ENCODE measurements at places on chromosomes 1 and 21. TPM values are rescaled to one million over a fixed set of nuclear protein-coding genes. Genes with fewer than 3 reads are reported as not detected.

GRCh38 chr1:166840309-166841274, 1.3 kb downstream of the POGK start:
- DNase-seq, result no peak

DNA sequence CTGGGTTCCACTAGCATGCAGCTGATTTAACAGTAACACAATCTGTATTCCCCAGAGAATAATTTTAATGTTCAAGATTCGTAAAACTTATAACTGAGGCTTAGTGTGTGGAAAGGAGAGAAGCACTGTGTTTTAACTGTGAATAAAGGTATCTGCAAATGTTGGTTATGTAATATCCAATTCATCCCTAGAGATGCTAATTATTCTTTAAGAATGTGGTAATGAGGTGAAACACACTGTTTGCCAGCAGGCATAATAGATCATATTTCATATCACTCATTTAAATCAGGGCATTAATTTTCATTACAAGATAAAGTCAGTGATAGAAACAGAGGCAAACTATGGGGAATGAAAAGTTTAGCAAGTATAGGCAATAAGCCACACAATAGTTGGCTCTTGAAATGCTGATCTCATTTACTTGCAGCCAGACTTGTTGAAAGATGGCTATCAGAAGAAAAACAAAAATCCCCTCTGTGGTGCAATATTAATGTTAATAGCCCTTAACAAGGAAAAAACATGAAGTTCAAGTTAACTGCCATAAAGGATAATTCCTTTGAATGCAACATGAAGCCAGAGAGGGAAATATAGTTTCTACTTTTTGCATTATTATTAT, 33.4 kb downstream of the HMCN1 start:
- DNase-seq, result no peak

DNA sequence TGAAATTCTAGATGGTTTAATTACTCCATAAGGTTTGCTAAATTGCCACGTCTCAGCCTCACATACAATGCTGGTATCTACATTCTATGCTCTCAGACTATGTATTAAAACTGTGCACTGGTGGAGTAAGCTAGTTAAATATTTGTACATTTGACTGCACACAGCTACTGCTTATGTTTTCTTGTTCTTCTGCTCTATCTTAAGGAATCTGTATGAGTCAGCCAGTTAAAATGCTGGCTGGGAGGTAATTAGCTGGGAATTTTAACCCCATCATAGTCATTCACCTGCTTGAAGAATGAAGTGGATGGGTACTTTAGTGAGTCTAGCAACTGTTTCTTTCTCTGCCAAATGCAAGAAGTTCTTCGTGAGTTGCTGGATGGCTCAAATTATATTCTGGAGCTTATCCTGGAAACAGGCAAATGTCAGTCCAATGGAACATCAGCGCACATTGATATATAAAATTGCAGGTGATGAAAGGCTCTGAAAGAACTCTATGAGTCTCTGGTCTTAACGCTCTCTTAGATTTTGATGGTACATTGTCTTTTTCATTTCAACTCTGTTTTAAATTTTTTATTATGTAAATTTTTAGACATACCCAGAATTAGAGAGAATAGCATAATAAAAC, 83.4 kb downstream of the BACH1 start:
- DNase-seq, result no peak

GRCh38 chr1:178867670-178868069, 3.2 kb downstream of the ANGPTL1 start:
- no peak for DNase-seq

GRCh38 chr1:19495000-19495656, 9.8 kb upstream of the CAPZB start:
- no peak for DNase-seq

- DNase-seq, result no peak
These were observed 303.8 kb upstream of the LRRC7 start for GRCh38 chr1:69263921-69264391.

Gene MAP10
- 1.9 TPM for total RNA-seq

- DNase-seq, result no peak
These were observed 19.7 kb downstream of the SLC5A9 start for GRCh38 chr1:48242141-48242736.

GRCh38 chr1:44101328-44101727, 17.3 kb upstream of the KLF17 start:
- no peak for DNase-seq

DNA sequence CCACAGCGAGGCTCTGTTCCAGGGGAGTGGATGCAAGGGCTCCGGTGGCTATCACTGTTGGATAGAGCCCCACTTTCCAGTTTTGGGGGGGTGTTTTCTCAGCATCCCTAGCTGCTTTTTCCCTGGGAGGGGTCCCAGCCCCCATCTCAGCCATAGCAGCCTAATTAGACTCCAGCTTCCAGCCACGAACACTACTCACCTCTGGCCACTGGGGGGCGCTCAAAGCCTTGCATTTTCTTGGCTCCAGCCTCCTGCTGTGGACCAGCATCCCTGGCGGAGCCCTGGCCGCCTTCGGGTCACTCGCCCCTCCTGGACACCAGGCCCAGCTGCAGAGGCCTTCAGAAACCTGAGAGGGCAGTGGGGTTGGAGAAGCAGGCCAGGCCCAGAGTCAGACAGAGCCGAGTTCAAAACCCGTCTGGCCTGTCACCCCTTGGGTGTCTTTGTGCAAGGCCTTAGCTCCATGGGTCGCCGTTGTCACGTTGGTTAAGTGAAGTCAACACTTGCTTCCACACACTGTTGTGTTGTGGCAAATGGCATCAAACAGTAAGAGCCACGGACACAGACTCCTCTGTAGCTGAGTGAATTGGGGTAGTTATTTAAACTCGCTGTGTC, 93.5 kb upstream of the ACTL8 start:
- peak; percentile 29 for DNase-seq

GRCh38 chr1:233127157-233127556, 168.4 kb downstream of the PCNX2 start:
- no peak for DNase-seq

Gene OR13G1
- not detected for total RNA-seq

DNA sequence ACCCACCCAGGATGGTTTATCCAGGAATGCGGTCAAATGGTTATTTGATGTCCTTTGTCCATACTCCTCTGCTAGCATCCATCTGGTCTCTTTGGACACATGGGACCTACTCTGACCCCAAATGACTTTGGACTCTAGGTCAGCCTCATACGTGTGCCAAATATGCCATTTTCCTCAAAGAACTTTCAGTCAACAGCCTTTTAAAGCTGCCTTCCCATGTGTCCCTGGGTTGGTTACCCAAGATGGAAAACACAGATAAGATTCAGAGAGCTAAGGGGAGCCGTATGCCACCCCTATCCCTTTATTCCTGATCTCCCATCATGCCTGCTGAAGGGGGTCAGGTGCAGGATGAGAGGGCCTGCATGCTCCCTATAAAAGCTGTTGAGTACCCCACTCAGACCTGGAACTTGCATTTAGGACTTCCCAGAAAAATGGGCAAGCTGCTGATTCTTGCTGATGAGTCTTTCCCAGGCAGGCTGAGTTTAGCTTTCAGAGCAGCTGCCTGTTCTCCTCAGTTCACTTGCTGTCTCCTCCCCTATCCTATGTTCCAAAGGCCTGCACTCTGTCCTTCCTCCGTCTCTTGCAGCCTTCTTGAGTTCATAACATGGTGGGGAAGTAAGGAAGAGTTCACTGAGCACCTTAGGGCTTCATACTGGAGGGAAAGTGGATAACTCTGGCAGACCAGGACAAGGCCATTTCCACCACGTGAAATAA, 19.8 kb downstream of the CHI3L2 start:
- DNase-seq, result no peak

GRCh38 chr1:64584479-64584878, 114.5 kb downstream of the CACHD1 start:
- DNase-seq, result no peak

GRCh38 chr1:64484651-64485050, 14.7 kb downstream of the CACHD1 start:
- DNase-seq, result no peak

DNA sequence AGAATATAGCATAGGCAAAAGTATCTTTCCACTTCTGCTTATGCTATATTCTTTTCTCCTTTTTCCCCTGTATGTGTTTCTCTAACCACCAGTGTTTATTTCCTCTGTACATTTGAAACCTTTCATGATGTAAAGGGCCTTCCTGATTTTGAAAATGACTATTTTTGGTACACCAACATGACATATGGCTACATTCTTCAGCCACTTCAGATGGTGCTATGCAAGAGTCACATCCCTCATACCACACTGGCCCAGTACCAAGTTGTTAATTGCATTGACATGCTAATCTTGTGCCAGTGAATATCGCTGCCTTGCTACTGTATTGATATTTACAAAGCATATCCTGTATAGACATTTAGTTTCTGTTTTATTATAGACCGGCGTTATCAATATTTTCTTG, 408.7 kb downstream of the NCAM2 start:
- DNase-seq, result no peak

Gene LPAR3
- not detected for total RNA-seq

DNA sequence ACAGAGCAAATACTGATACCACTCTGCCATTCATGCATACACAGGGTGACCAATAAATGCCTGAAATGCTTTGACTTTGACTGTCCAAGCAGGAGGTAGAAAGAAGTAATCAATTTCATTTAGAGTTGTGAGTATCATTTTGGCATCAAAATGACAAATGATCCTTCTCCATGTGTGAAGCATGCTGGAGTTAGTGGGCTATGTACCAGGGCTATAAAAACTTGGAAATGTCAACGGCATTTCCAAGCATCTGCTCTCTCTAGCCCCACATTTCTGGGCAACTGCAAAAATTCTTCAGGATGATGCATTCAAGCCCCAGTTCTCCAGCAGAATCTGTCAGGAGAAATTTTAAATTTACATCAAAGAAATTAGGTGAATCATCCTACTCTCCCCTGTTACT, 208.4 kb upstream of the PTBP2 start:
- DNase-seq, result no peak

Gene S100A12
- total RNA-seq, result not detected

DNA sequence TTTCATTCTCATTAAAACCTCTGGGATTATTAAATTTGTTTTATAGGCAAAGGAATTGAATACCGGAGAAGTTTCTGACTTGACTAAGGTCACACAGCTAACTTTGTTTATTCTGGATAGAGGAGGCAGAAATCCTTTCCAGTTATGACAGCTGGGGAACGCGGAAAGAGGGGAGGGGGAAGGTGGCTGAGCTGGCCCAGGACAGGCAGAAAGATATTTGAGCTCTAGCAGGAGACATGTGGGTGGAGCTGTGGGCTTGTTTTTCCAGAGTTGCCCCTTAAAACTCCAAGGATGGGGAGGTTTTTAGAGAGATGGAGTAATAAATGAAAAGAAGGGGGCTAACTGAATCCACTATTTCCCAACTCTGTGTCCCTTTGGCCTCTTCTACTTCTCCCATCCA, 27.8 kb downstream of the FOXD2 start:
- DNase-seq, result no peak

Gene NUCKS1
- 59.4 TPM for total RNA-seq

Gene MEGF6
- total RNA-seq, result 61.1 TPM

GRCh38 chr1:107680579-107680985, 284.4 kb downstream of the VAV3 start:
- no peak for DNase-seq

Gene FAM131C
- 2.3 TPM for total RNA-seq

Gene DCDC2B
- total RNA-seq, result not detected

DNA sequence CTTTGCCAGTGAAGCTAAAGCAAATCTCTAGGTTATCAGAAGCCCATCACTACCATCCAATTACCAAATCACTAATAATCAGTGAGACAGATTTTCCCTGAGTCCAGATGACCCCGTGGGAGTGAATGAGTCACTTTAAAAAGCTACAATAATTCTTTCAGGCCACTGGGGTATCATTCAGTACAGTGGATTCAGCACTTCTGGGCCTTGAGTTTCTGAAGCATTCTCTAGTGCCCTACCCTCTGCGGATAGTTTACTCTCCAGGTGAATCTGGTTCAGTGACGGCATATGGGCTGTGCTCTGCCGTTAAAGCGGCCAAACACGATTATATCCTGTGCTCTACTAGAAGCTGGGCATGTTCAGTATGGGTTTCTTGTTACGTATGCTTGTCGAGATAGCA, 26.1 kb downstream of the NR5A2 start:
- DNase-seq, result no peak

Gene C1QA
- 43.2 TPM for total RNA-seq

DNA sequence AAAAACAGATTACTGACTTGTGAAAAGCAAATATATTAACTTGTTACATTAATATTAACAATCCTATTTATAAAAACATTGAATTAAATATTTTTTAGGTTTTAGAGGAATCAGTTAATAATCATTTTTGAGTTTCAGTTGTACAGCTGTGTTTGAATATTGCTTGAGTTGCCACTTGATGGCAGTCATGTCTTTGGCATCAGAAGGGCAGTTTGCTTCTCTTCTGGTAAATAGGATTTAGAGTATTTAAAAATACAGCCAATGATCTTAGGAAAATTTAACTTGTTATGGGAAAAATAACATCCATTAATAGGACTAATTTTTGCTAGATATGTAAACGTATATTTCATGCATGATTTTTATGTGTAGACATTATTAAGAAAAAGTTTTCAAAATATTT, 234.1 kb downstream of the NCAM2 start:
- no peak for DNase-seq

DNA sequence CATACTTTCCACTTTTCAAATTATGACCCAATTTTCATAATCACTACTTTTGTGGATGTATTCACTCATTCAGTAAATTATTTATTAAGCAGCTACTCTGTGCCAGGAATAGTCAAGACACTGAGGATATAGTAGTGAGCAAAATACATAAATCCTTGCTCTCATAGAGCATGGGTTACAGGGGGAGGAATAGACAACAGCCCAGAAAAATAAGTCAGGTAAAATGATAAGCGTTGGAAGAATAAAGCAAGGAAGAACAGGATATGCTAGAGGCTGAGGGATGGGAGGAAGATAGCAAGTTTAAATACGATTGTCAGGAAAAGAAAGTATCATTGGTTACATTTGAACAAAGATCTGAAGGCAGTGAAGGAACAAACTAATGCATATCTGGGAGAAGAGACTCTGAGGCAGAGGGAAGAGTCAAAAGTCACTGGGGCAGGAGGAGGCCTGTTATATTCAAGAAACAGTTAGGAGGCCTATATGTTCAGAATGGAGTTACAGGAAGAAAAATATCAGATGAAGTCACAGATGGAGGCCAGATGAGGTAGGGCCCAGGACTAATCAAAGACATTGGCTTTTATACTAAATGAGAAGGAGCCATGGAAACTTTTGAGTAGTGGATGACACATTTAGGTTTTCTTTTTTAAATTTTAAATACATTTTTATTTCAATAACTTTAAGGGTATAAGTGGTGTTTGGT, 42.9 kb downstream of the SEC22B start:
- DNase-seq, result no peak

Gene RGS21
- not detected for total RNA-seq

DNA sequence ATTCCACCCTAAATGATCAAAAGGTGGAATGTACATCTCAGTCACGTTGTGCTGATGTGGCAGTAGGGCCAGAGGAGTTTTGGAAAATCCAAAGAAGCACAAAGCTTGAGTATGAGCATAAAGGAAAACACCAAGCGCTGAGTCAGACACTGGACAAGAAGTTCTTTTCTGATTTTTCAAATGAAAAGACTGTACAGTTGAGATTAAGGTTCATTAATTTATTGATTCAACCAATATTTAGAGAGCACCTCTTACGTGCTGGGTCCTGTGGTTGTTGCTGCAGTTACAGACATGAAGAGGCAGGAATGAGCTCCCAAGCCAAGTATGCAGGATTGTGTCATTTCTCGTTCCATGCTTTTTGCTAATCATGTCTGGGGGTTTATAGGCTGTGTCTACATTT, 28.9 kb upstream of the APP start:
- DNase-seq, result no peak

Gene OR2L2
- total RNA-seq, result not detected

Gene OR2T29
- total RNA-seq, result not detected

Data from Peyer's patch (tissue), 4 donors.